Smooth muscle cell of the brain vasculature (primary cell): ENCODE measurements at places on chromosomes 1 and 21.

GRCh38 chr1:45880930-45881329 is 77.5 kb downstream of the MAST2 start:
- DNase-seq = no peak

- no peak for DNase-seq
Measured at GRCh38 chr1:119871881-119872280, 24.4 kb downstream of the ADAM30 start.

DNA sequence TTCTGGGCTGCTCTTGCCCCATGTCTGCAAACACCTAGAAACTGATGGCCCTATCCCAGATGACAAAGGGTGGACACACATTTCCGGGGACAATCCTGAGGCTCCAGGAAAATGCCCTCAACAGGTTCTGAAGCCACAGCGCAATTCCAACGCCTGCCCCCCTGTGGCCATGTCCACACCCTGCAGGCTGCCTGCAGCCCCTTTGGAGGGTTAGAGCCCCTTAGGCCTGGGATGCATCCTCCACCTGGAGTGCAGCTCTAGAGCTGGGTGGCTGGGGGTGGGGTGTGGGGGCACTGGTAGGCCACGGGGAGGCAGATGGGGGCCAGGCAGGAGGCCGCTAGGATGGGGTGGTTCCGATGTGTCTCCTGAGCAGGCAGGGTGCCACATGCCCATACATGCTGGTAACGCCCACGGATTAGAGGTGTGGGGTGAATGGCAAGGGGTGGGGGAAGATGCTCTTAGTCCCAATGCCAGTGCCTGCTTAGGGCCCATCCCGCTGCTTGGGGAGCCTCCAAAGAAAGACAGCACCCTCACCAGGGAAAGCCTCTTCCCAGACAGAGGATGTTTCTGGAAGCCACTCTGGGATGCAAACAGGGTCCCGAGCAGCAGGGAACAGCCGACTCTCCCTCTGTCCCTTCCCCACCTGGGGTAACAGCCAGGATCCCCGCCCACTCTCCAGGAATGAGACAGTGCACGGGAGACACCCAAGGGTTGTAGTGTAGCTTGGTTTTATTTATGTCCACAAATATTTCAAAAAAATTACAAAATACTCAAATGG is 34.0 kb downstream of the SLC45A1 start:
- DNase-seq = no peak

DNA sequence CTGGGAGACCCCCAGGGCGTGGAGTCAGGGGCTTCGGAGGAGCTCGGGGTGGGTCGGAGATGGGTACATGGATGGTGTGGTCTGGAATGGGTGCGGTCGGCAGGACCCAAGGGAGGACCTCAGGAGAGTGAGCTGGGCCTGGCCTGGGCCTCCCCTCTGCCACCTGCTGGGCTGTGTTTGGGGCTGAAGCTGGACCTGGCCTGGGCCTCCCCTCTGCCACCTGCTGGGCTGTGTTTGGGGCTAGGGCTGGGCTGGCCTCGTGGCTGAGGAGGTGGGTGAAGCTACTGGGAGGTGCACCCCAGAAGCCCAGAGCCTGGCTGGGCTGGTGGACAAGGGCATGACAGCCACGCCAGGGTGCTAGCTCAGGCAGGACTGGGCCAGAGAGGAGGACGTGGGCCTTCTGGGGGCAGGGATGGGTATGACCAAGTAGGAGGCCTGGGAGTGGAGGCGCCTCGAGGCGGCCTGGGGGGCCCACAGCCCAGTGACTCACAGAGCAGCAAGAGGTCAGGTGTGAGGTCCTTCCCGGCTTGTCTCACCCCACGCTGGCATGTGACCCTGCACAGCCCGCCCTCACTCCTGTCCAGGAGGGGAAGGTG is 14.5 kb downstream of the SAMD11 start:
- no peak for DNase-seq

DNA sequence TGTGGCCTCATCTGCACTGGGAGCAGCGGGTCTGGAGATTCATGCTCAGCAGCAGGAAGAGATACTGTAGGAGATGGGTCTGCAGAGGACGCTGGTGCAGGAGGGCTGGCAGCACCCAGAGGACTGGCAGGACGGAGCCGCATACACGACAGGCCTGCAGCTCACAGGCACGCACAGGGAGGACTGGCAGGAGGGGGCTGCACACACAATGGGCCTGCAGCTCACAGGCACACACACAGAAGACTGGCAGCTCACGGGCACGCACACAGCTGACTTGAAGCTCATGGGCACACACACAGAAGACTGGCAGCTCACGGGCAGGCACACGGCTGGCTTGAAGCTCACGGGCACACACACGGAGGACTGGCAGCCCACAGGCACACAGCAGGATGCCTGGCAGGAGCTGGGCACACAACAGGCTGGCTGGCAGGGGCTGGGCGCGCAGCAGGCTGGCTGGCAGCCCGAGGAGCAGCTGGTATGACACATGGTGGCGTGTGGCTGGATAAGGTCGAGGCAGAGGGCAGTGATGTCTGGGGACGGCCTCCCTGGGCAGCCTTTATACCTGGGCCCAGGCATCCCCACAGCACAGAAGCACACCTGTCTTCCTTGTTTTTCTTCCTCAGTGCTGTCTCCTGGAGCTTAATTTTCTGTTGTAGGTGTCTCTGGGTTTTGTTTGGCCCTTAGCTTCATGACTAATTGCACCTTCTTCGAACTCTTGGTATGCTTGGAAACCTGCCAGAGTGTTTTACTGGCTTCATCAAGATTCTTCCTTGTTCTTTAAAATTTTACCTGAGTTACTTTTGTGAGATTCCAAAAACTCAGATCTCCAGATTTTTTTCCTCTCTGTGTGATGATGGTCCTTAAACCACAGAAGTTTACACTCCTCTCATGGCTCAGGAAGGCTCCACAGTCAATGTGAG is at the start of gene KRTAP12-2:
Gene KRTAP12-2, minus strand, starts transcription at position 527 of the 920 bp plus-strand sequence. Its CDS starts 41 bp downstream, at position 486.
- DNase-seq = no peak
